GM06990 (cell line): ENCODE measurements at places on chromosomes 3 and 15.

DNA sequence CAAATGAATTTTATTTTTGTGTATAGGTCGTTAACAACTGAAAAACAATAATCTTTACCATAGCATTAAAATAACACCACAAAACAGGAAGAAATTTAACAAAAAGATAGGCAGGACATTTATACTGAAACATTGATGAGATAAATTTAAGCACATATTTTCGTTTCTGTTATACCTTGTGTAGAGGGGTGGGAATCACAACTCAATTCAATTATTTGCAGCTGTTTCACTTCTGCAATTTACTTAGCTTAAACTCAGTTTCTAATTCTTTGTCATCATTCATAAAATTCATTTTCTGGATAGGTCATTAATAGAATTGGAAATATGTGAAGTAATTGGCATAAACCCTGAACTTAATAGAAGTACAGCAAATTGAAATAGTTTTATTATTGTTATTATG lies 42.3 kb downstream of the TP63 start:
- DNase-seq: peak; percentile 44

DNA sequence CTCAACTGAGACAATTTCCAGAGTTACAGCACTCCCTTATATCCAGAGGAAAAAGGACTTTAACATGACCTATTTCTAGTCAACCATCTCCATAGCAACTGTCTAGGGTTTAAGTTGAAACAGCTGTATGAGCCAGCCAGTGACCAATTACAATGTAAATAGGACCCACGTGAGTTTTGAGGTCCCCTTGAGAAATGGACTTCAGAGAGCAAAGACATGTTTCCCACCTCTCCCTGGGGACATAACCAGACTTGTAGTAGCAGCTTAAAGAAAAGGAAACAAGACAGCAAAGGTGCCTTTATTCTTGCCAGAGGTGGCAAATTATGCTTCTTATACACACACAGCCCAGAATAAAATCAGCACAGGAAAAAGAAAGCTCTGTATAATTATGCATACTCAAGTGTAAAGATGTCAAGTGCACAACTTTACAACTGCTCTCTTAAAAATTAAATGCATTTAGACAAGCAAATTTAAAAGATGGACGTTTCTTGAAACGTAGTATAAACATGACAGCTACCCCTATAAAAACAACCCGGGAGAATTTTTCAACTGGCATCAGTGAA lies 40.2 kb downstream of the SUMF1 start:
- peak; percentile 12 for DNase-seq

DNA sequence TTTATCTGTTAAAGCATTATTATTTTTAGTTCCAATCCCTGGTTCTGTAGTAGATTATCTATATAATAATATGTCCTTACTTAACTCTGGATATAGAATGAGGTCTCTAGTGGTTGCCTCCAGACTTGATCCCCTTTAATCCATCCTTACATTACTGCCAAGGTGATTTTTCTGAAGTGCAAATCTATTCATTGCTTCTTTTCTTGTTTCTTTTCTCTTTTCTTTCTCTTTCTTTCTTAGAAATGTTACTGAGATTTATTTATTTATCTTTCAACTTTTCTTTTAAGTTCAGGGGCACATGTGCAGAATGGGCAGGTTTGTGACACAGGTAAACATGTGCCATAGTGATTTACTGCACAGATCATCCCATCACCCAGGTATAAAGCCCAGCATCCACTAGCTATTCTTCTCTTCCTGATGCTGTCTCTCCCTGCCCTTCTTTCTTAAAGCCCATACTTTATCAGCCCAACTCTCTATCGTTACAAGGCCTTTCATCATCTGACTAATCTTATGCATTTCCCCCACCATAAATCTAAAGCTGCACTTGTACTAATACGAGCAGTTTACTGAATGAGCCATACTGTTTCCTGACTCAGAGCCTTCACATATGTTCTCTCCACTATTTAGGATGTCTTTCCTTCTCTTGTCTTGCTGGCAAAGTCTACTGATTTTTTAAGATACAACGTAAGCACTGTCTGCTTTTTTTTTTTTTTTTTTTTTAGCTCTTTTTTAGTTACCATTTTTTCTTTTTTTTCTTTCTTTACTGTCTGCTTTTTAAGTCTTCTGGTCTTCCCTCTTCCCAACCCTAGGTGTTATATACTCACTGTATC lies 4.6 kb downstream of the GLCE start:
- DNase-seq: no peak

GRCh38 chr15:61649046-61649445 lies 411.2 kb downstream of the VPS13C start:
- no peak for DNase-seq

GRCh38 chr15:41160639-41161315 lies 44.7 kb upstream of the INO80 start:
- no peak for DNase-seq

- no peak for DNase-seq
Measured at GRCh38 chr15:45030743-45031142, 7.7 kb downstream of the SORD start.

DNA sequence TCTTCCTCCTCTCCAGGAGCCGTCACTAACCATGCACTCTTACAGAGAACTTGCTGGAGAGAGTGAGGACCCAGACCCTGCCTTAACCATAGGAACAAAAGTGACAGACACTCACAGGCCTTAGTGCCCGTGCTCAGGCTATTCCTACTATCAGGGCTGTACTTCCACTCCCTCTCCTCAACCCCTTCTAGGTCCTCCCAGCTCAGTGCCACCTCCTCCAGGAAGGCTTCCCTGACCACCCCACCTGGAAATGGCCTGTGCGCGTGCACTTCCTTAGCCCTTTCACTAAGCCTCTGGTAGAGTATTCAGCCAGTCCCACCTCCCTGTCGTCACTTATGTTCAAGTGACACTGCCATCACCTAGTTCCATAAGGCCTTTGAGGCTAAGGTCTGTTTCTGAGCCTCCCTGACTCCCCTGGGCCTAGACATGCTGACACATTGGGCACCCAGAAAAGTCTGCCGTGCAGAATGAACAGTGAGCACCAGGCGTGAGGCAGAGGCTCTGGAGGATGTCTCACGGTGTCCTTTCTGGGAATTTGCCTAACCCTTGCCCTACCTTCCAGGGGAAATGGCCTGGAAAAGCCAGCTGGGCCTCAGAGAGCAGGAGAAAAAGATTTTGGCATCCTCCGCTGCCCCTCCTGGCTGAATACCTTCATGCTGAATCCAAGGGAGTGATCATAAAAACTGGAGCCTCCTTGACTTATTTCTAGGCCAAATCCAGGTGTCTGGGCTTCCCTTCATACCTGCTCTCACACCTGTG lies 108.6 kb upstream of the SMAD3 start:
- no peak for DNase-seq

DNA sequence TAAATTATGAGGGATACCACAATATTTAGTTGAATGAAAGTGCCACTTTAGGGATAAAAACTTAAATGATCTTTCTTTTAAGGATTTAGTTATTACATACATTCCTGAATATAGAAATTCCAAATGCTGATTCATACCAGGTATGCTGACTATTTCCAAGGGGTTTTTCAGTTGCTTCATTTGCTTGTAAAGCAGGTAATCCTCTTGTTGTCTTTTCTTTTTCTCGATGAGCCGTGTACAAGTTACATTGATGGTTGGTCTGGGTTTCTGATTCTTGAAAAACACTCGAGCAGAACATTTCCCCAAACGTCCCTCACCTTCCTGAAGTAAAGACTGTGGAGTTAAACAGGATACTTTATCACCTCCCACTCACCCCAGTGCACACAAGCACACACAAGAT lies 21.7 kb downstream of the RARRES1 start:
- DNase-seq: no peak

DNA sequence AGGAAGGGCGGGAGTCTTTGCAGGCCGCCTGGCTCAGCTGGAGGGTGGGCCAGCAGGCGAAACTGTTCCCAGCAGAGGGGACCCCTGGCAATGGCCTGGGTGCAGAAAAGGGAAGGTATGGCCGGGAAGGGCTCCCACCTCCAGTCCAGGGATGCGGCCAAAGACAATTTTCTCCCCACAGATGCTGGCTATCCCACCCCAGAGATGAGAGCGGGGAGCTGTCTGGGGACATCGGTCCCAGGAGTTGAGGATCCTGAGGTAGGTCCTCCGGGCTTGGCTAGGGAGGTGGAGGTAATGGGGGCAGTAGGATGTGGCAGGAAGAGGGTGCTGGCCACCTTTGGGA lies 1.7 kb downstream of the SEMA3G start:
- DNase-seq: no peak

- DNase-seq: no peak
Measured at GRCh38 chr3:51343918-51344687, 41.0 kb upstream of the MANF start.

- DNase-seq: no peak
Measured at GRCh38 chr15:76204109-76204845, 107.0 kb downstream of the ETFA start.

GRCh38 chr3:12182687-12183441 lies 24.2 kb upstream of the TIMP4 start:
- DNase-seq: no peak

GRCh38 chr3:148727231-148727630 lies 29.5 kb downstream of the AGTR1 start:
- peak; percentile 6 for DNase-seq

DNA sequence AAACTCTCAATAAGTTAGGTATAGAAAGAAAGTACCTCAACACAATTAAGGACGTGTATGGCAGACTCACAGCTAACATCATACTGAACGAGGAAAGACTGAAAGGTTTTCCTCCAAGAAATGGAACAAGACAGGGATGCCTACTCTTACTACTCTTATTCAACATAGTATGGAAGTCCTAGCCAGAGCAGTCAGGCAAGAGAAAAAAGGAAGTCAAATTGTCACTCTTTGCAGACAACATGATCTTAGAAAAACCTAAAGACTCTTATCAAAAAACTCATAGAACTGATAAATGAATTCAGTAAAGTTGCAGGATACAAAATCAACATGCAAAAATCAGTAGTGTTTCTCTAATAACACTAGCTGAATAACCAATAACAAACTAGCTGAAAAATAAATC lies 96.0 kb downstream of the C3orf70 start:
- DNase-seq: no peak

- peak; percentile 34 for DNase-seq
Measured at GRCh38 chr3:12924437-12924836, 83.1 kb upstream of the RPL32 start.

- no peak for DNase-seq
Measured at GRCh38 chr3:57544181-57545125, at the start of gene DNAH12. Gene DNAH12 (minus strand): TSS chr3:57544344. CDS start chr3:57542870, 1,474 bp downstream.

DNA sequence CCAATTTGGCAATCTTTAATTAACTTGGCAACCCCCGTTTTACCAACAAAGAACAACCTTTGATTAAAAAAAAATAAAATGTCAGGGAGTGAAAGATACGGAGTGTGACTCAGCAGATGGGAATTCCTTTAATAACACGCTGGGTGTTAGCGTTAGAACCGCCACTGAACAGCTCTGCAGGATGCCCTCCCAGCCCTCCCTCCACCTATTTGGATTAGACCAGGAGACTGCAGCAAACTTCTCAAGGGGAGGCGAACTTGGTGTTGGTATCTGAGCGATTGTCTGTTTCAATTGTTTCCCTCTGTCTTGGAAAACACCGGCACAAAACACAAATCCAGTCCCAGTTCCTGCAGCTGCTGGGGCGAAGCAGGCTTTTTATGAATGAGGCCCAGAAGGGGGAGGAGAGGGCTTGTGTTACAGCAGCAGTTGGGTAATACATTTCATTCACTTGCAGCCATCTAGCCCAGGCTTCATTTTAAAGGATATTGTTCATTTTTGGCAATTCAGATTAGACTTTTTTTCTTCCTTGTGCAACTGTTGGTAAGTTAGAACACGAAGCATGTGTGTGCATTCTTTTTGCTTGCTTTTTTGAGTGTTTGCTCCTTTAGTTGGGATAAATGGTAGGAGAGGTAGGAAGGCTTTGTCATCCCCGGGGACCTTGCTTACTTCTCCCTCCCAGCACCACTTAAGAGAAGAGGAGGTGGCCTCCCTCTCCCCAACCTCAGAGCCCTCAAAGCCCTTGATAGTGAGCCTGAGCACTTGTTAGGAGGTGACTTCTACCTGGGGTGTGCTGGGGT lies 152.3 kb downstream of the IGF1R start:
- no peak for DNase-seq

DNA sequence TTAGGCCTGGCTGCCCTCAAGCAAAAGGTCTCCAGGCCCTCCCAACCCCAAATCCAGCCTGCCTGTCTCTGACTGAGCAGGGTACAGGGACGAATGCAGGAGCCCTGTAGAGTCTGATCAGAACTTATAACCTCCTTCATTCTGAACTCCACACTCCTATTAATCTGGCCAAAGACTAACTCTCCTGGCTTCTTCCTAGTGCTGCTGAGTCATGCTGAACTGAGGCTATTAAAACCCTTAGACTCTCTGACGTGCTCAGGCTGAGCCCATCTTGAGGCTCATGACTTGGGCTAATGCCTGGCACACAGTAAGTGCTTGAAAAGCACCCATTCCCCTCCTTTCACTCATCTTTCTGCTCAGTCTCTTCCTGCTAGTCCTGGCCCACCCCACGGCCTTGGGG lies 81.9 kb downstream of the NUP210 start:
- no peak for DNase-seq

DNA sequence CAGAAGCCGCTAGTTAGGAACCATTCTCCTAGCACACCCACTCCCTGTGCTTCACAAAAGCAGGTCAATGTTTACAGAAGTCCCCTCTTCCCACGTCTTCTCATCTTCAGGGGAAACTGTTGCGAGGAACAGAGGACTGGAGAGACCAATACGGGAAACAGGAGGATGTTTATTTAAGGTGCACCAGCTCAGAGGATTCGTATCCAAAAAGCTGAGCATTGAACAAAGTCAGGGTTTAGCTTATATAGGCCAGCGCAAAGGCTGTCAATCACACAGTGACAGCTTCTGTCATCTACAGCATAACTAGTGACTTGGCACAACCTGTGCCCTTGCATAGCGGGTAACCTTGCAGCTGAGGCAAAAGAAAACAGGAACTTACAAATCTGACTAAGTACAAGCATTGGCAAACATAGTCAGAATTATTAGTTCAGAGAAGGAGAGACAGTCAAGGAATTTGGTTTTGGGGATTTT lies 61.3 kb downstream of the ZDHHC19 start:
- DNase-seq: no peak

GRCh38 chr3:126267169-126267975 lies 87.0 kb upstream of the ALDH1L1 start:
- no peak for DNase-seq

DNA sequence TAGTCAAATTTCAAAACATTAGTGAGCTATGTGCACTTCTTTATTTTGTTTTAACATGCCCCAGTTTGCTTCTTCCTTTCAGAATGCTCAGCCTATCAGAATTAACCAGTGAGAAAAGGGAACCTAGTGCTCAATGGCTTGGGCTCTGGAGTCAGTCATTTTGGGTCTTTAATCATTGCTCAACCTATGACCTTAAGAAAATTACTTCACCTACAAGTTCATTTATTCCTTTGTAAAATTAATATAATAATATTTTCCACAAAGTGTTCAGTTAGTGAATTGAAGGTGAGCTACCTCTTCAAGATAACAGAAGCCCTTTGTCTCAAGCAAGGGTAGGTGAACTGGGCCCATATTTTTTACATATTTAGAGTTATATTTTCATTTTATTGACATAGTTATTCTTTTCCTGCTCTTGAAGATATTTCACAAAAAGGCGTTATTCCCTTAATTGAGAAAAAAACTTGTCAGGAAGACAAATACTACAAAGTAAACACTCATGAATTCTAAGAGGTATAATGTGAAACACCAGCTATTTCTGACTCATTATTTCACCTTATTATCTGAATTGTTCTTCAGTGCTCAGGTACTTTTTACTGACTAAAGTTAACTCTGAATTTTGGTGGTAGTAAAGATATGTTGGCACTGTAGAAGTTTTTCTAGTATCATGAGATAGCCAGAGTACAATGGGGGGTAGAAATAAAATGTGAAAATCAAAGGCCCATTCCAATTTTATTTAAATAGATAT lies 415.5 kb downstream of the NAALADL2 start:
- DNase-seq: no peak
